Naive thymus-derived CD8-positive, alpha-beta T cell (primary cell): ENCODE measurements at places on chromosomes 6 and 20. TPM values are rescaled to one million over a fixed set of nuclear protein-coding genes. Genes with fewer than 3 reads are reported as not detected.

DNA sequence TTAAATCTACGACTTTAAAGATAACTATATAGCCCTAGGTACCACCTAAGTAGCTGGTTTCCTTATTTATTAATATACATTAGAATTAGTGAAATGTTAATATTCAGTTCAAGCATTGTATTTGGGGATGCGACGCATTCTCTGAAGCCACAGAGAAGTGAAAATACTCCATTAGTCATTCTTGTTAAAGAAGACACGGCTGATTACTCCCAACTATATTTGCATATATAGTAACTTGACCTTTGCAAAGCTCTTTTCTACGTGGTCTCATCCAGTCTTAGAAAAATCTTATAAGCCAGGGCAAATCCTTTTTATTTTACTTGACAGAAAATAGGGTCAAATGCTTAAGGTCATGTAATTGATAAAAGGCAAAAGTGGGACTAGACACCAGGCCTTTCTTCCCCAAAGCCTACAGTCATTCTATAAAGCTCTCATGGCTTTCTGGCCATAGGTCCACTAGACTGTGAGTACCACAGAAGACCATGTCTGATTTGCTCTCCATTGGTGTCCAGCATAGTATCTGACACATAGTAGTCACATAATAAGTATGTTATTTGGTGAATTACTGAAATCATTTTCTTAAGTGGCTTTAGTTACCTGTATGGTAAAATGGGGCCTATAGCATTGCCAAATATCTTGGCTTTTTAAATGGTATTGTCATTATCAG is 11.3 kb downstream of the ZHX3 start:
- DNase-seq: no peak

GRCh38 chr6:124961777-124962638 is at the start of gene RNF217:
RNF217 (plus strand) TSS chr6:124962437; CDS start chr6:124962545, 108 bp downstream.
- DNase-seq: no peak

GRCh38 chr6:127119102-127120022 is 891 bp downstream of the RSPO3 start:
- peak; percentile 1 for DNase-seq

The TGM2 gene
- total RNA-seq: not detected

- no peak for DNase-seq
These were observed 12.6 kb upstream of the FRMD1 start for GRCh38 chr6:168091381-168092264.

GRCh38 chr20:1319051-1319450 is 9.9 kb downstream of the SDCBP2 start:
- DNase-seq: no peak

The SOX4 gene
- 1.7 TPM for total RNA-seq

The SPATS1 gene
- not detected for total RNA-seq

The SNRNP48 gene
- 29.2 TPM for total RNA-seq

- DNase-seq: no peak
These were observed 211.8 kb downstream of the CDKAL1 start for GRCh38 chr6:20746024-20746423.
